Activated naive CD4-positive, alpha-beta T cell (primary cell): ENCODE measurements at places on chromosomes 6 and 20.

DNA sequence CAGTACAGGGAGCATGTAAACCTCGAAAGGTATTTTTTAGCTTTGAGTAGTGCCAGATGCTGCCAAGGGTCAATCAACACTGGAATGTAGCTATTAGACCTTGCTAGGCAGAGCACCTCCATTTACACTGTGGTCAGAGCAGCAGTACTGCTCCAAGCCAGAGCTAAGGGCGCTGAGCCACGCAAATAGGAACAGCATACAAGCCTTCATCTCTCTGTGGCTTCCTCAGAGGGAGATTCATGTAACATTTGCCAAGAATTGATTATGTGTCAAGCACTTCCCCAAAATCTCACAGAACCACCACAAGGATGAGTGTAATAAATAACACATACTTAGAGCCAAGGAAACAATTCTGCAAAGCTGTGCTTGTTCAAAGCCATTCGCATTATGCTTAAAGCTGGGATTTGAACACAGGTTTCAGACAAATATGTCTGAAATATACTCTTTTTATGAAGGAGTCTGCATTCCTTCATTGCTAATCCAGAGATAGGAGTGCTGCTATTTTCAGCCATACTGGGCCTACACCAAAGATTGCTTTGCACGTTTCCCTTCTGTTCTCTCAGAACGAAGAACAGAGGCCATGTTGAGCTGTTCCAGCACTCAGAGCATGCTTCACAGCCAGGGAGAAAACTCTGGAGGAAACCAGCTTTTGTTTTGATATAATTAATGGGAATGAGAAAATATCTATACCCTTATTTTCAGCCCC lies 97.7 kb downstream of the SLC16A10 start:
- no peak for DNase-seq

DNA sequence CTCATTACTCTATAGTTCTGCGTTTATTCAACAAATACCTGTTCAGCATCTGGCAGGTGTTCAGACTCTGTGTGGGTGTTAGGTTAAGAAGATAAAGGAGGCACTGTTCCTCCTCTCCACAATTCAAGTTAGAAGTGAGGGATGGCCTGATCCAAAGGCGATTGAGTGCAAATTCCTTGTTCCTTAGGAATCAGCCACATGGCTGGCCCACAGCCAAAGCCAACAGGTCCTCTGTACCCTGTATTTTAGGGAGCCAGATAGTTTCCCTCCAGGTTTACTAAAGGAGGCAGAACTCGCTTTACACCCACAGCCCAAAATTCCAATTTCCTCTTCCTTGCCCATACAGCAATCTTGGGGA lies 5.0 kb upstream of the CD40 start:
- DNase-seq, result no peak

DNA sequence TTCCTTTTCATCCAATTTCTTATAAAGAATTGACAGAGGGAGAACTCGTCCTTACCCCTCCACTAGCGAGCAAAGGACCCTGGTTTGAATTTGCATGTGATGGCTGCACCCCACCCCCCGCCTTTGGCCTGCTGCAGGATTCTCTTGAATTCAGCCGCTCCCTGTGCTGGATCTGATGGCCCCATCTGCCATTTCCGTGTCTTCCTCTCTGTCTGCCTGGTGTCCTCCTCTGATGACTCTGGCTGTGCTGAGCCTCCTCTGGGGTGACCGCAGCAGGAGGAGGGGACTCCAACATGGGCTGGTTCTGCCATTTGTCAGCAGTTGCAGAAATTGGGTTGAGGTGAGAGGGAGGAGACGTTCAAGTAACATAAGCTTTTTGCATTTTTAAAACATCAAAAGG lies 188.8 kb downstream of the DLL1 start:
- DNase-seq, result no peak

- DNase-seq, result no peak
Measured at GRCh38 chr20:18030020-18030419, 27.7 kb downstream of the OVOL2 start.

- DNase-seq, result no peak
Measured at GRCh38 chr6:157561929-157562810, 181.2 kb downstream of the ZDHHC14 start.

- no peak for DNase-seq
Measured at GRCh38 chr6:41174610-41175009, 11.7 kb upstream of the TREM2 start.

GRCh38 chr6:156729248-156729647 lies 47.9 kb upstream of the ARID1B start:
- DNase-seq, result no peak

- no peak for DNase-seq
Measured at GRCh38 chr6:39530201-39530759, 194.9 kb downstream of the KIF6 start.

GRCh38 chr6:16058201-16058928 lies 70.5 kb upstream of the MYLIP start:
- no peak for DNase-seq
